Caudate nucleus (tissue), 63 donors: ENCODE measurements at places on chromosomes 3 and 15.

DNA sequence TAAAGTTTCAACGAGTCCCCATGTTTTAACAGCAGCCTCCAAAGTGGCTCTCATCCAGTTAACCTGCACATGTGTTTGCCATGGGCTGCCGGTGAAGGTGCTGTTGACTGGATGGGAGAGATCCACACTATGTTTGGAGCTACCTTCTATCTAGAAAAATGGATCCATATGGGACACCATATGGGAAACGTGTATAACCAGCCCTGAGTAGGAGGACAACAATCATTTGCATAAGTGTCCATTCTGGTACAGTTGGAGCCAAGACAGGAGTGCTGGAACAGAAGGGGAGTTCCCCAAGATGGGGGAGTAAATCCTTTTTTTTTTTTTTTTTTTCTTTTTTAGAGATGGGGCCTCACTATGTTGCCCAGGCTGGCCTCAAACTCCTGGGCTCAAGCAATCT, 36.6 kb downstream of the MKRN2 start:
- DNase-seq: no peak

DNA sequence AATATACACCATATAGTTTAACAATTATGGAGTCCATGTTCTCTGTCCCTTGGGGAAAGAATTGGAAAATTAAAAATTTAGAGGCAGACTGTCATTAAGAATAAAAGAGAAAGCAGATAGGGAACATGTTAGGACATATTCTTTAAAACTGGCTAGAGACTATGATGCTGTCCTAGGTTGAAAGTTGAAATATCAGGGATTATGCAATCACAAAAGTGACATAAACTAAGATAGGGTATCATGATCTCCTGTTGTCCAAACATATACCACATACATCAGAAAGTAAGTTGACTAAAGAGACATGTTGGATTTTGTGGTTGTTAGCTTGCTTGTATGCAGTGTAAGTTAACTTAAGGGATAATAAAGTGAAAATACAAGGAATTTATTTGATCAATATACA, 9.9 kb upstream of the EID1 start:
- DNase-seq: no peak

GRCh38 chr15:56102441-56102840, 109.0 kb upstream of the NEDD4 start:
- no peak for DNase-seq

DNA sequence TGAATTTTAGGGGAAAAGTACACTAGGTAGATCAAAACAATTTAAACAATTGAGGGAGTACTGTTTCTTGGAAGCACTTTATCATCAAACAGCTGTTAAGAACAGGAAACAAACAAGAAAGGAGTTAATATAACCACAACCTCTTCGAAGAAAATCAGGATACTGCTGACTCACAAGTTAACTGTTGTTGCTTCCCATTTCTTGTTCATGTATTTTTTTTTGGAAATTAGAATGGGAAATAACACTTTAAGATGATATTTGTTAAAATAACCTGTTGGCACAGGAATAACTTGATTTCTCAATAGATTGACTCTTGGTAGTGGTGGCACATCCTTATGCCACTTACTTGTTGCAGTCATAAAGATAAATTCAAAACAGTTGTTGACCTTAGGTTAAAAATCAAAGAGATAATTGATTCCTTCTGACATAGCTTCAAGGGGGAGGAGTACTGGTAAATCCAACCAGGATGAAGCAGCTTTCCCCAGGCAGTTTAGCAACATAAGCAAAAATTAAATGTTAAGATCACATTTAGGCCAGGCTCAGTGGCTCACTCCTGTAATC, 3.3 kb downstream of the BNIP2 start:
- DNase-seq: no peak

GRCh38 chr15:54064365-54064764, 86.1 kb downstream of the UNC13C start:
- no peak for DNase-seq

DNA sequence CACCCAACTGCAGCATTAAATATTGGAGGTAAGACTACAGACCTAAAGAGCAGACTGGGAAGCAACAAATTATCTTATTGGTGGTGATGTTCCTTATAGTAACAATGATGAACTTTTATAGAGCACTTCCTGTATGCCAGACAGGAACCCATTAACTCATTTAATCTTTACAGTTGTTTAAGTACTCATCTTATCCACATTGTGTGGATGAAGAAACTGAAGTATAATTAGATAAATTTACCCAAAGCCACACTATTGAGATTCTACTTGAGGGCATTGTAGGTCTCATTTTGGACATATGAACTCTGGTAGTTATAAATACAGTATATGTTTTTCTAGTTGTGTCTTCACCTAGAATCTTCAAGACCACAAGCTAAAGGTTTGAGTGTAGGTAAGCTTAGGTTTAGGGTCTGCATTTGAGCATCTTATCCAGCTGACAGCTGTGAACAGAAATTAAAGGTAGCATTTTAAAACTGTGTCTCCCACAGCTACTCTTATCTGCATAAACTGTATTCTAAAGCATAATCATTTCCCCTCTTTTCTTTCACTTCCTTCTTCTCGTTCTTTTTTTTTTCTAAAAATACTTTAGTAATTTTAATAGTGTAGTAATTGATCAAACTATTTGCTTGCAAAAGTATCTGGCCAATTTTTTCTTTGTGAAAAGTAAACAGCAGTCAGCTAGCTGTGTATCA, 138.2 kb downstream of the UBE2E2 start:
- no peak for DNase-seq

GRCh38 chr3:139108253-139108969, 63.7 kb upstream of the PRR23C start:
- no peak for DNase-seq

DNA sequence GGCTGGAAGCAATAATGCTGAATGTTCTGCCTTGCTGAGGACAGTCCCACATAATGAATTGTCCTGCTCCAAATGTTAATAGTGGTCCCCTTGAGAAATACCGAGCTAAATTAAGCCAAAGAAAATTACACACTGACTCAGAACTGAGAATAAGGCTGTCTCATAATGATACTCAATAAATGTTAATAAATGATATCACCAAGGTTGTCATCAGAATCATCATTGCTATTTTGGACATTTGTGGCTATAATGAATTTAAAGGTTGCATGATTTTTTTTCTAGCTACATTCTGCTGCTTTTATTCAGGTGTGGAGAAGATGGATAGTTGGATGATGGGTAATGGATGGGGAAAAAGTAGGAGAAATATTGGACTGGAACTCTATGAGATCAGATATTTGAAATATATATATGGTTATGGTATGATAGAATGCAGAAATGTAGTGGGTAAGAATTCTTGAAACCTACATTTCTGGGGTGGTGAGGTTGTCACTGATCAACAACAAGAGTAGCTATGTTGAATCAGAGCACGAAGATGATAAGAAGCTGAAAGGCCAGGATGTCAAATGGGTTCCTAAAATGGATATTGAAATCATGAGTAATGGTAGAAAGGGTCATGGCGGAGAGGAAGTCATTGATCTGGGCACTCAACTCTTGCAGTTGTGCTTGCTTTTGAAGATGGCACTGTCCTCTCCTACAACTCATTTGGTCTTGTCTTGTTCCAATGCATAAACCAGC, 12.8 kb downstream of the CHST2 start:
- DNase-seq: no peak
